ENCODE measurements at places on chromosomes 11 and 22.

DNA sequence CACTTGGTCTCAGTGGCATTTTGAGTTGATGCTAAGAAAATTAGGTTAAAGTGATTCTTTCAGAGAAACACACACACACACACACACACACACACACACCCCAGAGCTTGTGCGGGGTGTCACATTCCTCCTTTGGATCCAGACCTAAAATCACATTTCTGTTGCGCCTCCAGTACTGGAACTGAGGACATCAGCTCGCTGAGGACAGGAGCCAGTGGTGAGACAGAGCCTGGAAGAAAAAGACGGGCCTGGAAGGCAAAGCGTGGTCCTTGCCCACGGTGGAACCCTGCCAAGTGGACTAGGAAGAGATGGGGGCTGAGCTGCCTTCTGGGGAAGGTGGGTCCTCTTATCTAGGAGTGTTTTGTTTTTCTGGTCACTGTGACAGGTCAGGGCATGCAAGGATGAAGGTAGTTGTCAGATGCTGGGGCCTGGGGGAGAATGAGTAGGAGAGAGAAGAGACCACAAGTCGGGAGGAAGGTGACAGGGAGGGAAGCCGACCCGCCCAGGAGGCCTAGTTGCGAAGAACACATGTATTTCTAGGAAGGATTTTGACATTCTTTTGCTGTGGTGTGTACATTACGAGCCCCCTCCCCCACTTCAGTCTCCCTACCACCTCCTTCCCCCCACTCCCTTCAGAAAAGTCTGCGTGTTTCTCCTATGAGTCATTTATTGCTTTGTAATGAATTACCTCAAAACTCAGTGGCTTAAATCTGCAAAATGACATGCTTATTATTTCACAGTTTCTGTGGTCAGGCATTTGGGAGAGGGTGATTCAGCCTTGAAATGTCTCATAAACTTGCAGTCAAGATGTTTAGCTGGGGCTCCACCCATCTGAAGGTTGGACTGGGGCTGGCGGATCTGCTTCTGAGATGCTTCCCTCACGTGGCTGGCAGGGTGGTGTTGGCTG lies 4.8 kb upstream of the ELFN2 start:
- no peak for DNase-seq

DNA sequence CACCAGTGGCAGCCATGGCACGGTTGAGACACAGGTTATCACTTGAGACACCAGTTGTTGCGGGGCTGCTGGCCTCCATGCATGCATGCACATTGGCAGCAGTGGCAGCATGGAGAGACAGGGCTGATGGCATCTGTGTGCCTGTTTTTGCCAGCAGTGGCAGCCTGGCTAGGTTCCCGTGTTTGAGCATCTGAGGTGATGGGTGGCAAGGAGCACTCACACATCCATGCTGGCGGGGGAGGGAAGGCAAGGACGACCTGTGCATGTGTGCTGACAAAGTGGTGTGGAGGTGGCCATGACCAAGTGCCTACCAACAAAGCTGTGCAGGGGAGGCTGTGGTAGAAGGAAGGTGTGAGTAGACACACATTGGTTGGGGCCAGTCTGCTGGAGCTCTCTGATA lies 133.5 kb downstream of the CNTN5 start:
- DNase-seq: no peak

- DNase-seq: peak; percentile 78
Measured at GRCh38 chr22:30422481-30423300, 2.9 kb upstream of the MTFP1 start.

- no peak for DNase-seq
Measured at GRCh38 chr22:37967147-37967546, 13.6 kb downstream of the POLR2F start.

DNA sequence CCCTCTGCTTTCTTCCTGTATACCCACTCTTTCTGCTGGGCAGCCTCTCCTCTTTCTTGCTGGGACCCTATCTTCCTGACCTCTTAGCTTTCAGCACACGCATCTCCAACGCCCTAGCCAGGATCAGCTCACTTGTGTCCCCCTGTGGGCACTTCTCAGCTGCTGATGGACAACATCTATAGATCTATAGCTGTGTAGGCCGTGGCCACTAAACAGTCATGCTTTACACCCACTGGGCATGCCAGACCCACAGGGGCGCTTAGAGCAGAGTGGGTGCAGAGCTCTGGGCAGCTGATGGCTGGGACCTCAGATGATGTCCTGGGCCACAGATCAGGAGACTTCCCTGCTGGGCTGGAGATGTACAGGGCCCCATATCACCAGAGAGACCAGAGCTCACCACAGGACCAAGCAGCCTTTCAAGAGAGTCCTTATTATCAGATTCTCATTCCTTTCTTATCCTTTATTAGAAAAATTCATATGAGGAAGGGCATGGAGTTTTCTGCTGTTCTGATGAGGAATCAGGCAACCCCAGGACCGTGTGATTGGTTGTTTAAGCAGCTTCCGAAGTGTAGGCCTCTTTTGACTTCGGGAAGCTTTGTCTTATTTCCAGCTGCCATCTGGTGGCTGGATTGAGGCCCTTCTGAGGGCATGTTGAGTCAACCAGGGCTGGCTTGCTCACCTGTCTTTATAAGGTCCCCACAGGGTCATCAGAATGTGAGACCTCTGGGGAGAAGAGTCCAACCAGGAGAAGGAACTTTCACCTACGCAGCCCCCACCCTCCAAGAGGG lies 60.5 kb downstream of the OSBP2 start:
- DNase-seq: peak; percentile 76
